Cerebellum (tissue), 4 donors: ENCODE measurements at places on chromosomes 3 and 15. TPM values are rescaled to one million over a fixed set of nuclear protein-coding genes. Genes with fewer than 3 reads are reported as not detected.

- no peak for DNase-seq
Observed at GRCh38 chr3:184325715-184326369, 11.4 kb downstream of the EIF4G1 start.

DNA sequence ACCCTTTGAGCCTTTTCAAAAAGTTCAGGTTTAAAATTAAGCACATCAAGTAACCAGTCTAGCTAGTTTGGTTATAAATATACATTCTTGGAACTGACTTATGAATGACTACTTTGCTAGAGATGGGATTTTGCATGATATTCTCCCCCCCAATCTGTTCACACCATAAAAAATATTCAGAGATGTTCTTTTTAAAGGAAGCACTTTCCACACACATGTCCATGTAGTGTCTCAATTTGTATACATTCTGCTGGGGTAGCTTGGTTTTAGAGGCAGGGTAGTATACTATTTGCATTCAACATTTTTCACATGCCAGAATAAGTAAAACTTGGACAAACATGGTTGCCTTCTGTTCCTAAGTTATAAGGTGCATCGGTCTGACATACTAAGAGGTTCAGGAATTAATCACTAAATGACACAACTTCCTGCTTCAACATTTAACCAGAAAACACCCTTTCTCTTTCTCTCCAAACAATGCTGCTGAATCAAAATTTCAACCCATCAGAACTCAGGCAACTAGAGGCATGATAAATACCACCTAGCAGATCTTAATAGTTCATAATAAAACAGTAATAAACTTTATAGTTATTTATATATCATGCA is 57.0 kb downstream of the SUMF1 start:
- DNase-seq = no peak

DNA sequence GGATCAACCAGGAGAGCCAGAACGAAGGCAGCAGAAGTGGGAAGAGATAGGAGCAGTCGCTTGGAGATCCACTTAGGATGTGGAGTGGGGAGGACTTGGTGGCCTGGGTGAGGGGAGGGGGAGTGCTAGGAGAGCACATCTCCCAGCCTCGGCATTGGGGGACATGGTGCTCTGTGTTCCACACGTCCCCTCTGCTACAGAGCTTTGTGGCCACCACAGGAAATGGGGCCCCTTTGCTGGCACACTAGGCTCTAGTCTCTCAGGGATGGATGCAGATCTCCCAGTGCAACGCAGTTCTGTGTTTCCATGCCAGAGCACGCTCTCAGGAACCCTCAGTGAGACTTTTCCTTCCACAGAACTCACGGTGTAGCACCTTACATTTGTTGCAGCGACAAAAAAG is 68.8 kb downstream of the CHDH start:
- DNase-seq = no peak

- no peak for DNase-seq
Observed at GRCh38 chr15:82317091-82317489, 32.2 kb downstream of the GOLGA6L10 start.

DNA sequence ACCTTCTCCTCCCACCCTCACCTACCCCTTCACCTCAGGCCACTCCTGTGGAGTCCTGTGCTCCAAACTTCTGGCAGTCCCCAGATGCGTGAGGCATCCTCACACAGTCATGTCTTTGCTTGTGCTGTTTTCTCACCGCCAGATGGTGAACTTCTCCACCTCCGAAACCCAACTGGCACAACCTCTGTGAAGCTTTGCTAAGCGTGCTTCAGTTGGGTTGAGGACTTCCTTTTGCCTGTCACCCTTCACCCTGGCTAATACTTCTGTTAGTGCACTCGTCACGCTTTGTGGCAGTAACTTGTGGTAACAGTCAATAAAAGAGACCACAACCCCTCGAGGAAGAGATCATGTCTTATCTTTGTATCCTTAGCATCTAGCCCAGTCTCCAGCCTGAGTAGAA is 42.0 kb upstream of the SKOR1 start:
- no peak for DNase-seq

DNA sequence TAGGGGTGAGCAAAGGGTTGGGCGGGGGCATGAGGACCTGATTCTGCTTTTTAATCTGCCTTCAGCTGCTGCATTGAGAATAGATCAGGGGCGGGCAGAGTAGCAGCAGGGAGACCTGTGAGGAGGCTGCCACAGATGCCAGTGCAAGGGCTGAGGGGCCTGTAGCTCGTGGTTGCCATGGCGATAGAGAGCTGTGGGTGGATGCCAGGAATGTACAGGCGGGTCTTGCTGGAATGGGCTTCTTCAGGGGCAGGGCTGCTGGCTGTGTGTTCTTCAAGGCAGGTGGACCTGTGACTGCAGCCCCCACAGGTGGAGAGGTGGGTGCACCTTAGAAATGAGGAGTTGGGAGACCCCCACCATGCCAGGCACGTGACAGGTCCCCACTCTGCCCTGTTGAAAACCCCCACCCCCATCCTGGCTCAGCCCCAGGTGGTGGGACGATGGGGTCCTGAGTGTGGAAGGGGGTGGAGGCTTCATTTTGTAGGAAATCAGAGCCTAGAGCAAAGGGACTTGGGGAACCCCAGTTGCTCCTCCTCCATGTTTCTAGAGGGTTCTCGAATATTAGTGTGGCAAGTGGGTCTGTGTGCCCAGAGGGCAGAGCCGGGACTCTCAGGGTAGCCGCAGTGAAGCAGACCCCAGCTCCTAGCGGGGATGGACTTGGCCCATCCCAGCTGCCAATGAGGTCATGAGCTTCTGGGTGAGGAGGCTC is 38.3 kb downstream of the SLC6A6 start:
- no peak for DNase-seq

DNA sequence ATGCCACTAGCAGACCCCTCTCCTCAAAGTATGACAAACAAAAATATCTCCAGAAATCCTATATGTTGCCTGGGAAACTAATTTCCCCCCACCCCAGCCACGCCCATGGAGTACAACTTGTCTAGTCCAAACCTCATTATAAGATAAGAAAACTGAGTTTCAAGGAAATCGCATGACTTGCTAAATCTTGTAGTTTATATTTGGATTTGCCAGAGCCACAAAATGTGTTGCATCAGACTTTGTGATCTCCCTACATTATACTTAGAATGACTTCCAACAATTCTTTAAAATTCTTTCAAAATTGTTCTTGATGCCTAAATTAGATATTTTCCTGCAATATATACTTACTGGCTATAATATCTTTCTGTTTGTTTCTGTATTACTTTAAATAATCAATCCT is 1034.4 kb downstream of the IGSF11 start:
- DNase-seq = no peak

DNA sequence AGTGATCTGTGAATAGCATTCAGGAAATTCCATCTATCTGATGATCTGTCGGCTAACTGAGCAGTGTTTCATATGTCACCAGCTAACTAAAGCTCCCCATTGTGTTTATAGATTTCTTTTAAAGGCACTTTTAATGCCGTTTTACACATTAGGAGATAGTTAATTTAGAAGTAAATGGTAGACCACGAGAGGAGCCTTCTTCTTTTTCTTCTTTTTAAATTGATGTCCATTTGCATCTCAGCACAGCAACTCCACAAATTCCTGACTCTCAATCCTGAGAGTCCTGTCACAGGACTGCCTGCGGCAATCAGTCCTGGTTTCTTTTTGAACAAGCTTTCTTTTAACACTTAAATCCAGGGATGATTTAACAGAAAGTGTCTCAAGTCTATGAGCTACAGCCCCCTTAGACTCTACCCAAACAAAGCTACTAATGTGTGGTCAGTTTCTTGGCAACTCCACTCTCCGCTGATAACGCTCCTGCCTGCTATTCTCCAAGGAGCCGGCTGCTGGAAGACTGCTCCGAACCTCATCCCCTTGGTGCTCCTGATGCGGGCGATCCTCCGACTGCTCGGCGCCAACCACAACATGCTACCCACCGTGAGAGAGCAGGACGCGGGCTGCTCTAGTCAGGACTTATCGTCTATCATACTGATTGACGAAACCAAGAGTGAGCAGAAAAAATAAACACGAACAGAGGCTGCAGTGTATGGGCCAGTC is 421.4 kb downstream of the MECOM start:
- no peak for DNase-seq

- no peak for DNase-seq
Observed at GRCh38 chr15:60413231-60413824, 15.5 kb upstream of the ANXA2 start.

CHDH gene
- total RNA-seq = 4.5 TPM

MYL3 gene
- 1.3 TPM for total RNA-seq

ECE2 gene
- total RNA-seq = 10.1 TPM
